Pancreas (tissue), 10 donors: ENCODE measurements at places on chromosomes 3 and 15. TPM values are rescaled to one million over a fixed set of nuclear protein-coding genes. Genes with fewer than 3 reads are reported as not detected.

DNA sequence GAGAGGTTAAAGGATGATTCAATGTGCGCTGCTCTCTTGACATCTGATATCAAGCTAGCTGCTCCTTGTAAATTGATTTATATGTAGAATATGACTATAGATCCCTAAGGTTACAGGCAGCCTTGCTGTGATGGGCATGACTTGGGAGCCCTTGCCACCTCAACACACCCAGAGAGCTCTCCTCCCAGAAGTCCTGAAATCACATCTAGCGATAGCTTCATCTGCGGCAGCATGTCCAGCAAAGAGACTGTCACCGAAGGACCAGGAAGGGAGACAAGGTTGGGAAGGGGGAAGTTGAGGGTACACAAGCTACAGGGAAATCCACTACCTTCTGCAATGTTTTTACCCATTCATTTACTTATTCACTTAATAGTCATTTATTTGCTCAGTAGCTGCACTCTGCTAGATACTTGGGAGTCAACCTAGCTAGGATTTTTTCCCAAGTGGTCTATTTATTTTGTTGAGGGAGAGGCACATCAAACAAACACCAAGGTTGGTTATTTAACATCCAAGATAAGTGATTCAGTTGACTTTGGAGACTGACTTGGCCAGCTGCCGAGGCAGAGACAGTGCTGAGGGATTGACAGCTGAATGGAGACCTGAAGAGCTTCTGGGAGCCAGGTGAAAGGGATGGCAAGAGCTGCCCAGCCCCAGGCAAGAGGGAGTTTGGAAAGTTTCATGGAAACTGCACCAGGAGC, 205.8 kb upstream of the IL12A start:
- no peak overlapping the region for H3K4me3 ChIP-seq
- H3K27ac ChIP-seq: no peak overlapping the region
- H3K36me3 ChIP-seq: no peaks in the 10 kb centered on the region
- DNase-seq: no peak

- no peaks in the 10 kb centered on the region for H3K4me1 ChIP-seq
- no peak overlapping the region for H3K4me3 ChIP-seq
- no peaks in the 10 kb centered on the region for H3K36me3 ChIP-seq
- H3K27me3 ChIP-seq: no peaks in the 10 kb centered on the region
- H3K27ac ChIP-seq: no peak overlapping the region
These were observed 12.5 kb upstream of the FEM1B start for GRCh38 chr15:68265081-68265480.

DNA sequence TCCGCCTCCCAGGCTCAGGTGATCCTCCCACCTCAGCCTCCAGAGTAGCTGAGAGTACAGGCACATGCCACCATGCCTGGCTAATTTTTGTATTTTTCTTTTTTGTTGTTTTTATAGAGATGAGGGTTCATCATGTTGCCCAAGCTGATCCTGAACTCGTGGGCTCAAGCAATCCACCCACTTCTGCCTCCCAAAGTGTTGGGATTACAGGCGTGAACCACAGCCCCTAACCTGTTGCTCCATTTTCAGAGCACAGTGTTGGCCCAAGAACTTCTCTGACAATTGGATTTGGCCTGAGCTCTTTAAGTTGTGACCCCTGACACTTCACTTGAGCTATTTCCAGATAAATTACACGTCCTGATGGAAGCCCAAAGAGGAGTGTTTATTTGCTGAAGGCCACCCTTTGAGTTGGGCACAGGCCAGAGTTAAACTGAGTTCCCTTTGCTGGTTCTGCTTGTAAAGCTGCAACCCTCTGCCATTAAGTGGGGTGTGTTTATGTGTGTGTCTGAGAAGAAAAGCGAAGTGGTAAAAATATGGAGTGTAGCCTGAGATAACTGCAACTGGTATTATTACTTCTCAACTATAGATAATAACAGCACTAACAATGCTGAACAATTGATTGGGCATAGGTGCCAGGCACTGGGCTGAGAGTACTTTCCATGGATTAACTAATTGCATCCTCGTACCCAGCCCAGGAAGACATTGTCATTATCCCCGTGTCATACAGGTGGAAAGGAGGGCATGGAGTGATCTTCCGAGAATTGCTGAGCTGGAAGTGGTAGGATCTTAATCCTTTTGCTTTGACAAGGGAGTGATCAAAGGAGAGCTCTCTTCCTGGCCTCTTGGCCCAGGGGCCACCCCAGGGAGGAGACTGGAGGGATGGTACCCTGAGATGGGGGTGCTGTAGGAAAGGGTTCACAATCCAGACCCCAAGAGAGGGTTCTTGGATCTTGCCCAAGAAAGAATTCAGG, 91.5 kb upstream of the PROK2 start:
- H3K4me3 ChIP-seq: no peak overlapping the region
- H3K27me3 ChIP-seq: no peaks in the 10 kb centered on the region
- no peak for DNase-seq
- H3K36me3 ChIP-seq: no peaks in the 10 kb centered on the region
- no peaks in the 10 kb centered on the region for H3K4me1 ChIP-seq
- no peak overlapping the region for H3K27ac ChIP-seq

GRCh38 chr3:189588070-189588469, 43.1 kb upstream of the TP63 start:
- H3K36me3 ChIP-seq: no peaks in the 10 kb centered on the region
- H3K4me3 ChIP-seq: no peak overlapping the region
- H3K4me1 ChIP-seq: no peaks in the 10 kb centered on the region
- H3K27ac ChIP-seq: no peak overlapping the region
- no peaks in the 10 kb centered on the region for H3K27me3 ChIP-seq
- DNase-seq: no peak

- H3K36me3 ChIP-seq: no peaks in the 10 kb centered on the region
- DNase-seq: no peak
- peaks cover 9% of the 10 kb centered on the region for H3K4me1 ChIP-seq
- no peaks in the 10 kb centered on the region for H3K27me3 ChIP-seq
- no peak overlapping the region for H3K4me3 ChIP-seq
These were observed 184.1 kb upstream of the TLE3 start for GRCh38 chr15:70281811-70282307.

DNA sequence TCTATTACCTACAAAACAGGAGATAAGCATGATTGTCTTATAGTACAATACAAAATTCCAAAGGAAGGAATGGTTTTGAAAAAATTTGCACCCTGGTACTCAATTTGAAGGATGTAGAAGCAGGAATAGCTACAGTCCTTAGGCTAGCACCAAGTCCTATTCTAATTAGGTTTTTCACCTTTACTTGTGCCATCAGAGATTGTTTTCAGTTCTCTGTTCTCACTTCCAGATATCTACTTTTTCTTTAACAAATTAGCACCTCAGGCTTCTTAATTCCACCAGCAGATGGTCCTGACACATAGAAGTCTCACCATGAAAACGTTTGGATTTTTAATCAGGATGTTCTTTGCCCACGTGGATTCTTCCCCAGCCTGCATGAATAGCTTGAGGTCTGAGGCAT, 43.8 kb downstream of the IL5RA start:
- H3K27ac ChIP-seq: no peak overlapping the region
- H3K36me3 ChIP-seq: no peaks in the 10 kb centered on the region
- DNase-seq: no peak
- H3K27me3 ChIP-seq: no peaks in the 10 kb centered on the region

- H3K4me1 ChIP-seq: no peaks in the 10 kb centered on the region
- peaks cover 3% of the 10 kb centered on the region for H3K36me3 ChIP-seq
- DNase-seq: no peak
These were observed 35.3 kb downstream of the PBRM1 start for GRCh38 chr3:52650439-52650838.

The GOLGA8Q gene
- 0.83 TPM for total RNA-seq

The FBXO40 gene
- not detected for total RNA-seq
